ENCODE measurements at places on chromosomes 3 and 15.

- no peak for DNase-seq
Observed at GRCh38 chr3:144810160-144810559, 838.5 kb downstream of the DIPK2A start.

DNA sequence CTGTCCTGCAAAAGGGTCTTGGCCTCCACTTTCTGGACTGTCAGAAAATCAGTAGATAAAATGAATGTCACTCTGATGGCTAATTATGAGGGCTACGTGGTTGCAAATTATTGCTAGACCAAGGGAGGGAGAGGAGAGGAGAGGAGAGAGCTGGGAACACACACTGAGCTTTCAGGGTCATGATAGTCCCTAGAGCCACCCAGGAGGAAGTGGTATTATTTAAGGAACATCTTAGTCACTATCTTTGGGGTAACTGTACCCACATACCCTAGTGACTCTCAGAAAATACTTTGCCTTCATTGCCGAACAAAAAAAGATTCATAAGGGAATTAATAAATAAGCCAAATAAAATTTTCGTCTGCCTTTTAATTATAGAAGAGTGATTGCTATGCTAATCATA is 642.3 kb upstream of the CFAP20DC start:
- DNase-seq: no peak

DNA sequence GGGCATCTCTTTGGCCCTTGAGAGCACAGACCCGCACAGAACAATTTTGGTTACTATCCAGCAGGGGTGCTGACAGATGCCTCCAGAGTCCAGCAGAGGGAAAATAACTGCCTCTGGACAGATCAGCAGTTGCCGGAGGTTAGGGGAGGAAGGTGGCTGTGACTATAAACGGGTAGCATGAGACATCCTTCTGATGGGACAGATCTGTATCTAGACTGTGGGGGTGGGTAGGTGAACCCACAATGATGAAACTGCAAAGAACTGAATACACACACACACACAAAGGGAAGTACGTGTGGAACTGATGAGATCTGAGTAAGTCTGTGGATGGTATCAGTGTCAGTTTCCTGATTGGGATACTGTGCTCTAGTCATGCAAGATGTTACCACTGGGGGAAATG is 21.2 kb downstream of the ADAMTS7 start:
- DNase-seq: no peak

DNA sequence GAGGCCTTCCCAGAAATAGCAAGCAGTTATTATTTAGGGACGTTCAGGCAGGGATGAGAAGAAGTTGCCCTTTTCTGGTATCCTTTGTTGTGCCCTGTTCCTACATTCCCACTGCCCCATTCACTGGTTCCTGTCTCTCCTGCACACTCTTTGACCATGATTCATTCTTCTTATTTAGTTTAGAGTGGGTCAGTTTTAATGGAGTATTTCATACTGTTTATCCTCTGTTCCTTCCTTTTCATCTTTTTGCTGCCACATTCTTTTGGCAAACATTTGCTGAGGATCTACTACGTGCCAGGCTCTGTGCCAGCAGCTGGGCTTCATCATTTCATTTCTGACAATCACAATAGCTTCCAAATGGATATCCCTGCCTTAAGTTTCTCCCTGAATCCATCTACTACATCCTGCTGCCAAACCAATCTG is 11.8 kb upstream of the EID1 start:
- no peak for DNase-seq

- no peak for DNase-seq
Observed at GRCh38 chr15:95287720-95288103, 1042.8 kb upstream of the NR2F2 start.
